ENCODE measurements at places on chromosomes 5 and 9. TPM values are rescaled to one million over a fixed set of nuclear protein-coding genes. Genes with fewer than 3 reads are reported as not detected.

Gene SLC6A19
- total RNA-seq = not detected

Gene C5orf63
- total RNA-seq = 2.9 TPM

Gene PCDHGA12
- total RNA-seq = 0.52 TPM

Gene FAM200C
- total RNA-seq = 2.6 TPM

GRCh38 chr5:174424219-174425053 is 299.9 kb upstream of the MSX2 start:
- peak; percentile 26 for DNase-seq

DNA sequence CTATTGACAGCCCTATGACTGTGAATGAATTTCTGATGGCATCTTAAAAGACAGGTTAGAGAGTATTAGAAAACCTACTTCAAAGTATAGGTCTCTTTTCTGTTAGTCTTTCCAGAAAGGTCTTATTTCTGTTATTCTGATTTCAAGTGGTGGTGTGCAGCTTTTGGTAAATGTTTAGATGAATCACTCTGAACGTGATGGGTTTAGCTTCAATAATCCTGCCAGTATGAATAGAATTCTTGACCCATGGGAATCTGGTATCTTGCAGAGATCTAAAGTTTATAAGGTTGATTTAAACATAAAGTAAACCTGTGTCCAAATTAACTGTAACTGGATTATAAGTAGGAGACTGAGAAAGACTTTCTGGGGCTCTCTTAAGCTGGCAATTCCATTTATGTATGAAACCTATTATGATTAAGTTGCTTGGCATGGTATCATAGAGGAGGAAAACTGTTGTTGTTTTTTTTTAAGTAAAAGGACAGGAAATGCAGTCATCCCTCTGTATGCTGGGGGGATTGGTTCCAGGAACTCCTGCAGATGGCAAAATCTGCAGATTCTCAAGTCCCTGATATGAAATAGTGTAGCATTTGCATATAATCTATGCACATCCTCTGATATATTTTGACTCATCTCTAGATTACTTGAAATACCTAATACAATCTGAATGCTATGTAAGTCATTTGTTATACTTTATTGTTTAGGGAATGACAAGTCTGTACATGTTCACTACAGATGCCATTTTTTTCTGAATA is 77.0 kb upstream of the ADAMTS19 start:
- no peak for DNase-seq

GRCh38 chr5:97425511-97425910 is 242.5 kb upstream of the RIOK2 start:
- peak; percentile 38 for DNase-seq

DNA sequence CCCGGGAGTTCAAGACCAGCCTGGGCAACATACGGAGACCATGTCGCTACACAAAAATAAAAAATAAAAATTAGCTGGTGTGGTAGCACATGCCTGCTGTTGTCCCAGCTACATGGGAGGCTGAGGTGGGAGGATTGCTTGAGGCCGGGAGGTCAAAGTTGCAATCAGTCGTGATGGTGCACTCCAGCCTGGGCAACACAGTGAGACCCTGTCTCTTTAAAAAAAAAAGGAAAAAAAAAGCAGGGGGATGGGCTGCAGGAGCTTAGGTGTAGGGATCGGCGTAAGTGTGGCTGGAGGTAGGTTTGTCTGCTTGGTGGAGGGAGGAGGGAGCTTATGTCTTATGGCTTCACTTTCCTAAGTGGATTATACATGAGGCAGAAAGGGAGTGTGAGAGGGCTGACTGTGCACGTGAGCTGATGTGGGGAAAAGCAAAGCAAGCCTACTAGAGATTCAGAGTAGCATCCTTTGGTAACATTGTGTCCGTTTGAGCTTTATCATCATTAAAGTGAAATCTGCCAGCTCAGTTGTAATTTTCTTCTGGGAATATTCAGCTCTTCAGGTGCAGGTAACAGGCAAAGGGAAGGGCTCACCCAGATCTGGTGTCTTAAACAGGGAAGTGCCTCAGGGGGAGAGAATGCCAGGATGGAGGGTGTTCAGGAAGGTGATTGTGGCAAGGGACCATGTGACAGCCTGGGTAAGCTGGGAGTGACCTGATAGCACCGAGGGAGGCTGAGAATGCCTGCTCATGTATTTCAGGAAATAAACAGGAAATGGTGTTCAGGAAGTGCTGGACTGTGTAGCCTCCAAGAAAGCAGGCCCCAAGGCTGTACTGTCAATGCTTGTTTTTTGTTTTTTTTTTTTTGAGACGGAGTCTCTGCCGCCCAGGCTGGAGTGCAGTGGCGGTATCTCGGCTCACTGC is 17.6 kb upstream of the SETX start:
- DNase-seq = peak; percentile 29

GRCh38 chr5:2876183-2876582 is 124.7 kb upstream of the IRX2 start:
- DNase-seq = no peak
